ENCODE measurements at places on chromosomes 3 and 15.
A peak's percentile ranks its signal among the peaks of the same experiment; 100 is the strongest.

DNA sequence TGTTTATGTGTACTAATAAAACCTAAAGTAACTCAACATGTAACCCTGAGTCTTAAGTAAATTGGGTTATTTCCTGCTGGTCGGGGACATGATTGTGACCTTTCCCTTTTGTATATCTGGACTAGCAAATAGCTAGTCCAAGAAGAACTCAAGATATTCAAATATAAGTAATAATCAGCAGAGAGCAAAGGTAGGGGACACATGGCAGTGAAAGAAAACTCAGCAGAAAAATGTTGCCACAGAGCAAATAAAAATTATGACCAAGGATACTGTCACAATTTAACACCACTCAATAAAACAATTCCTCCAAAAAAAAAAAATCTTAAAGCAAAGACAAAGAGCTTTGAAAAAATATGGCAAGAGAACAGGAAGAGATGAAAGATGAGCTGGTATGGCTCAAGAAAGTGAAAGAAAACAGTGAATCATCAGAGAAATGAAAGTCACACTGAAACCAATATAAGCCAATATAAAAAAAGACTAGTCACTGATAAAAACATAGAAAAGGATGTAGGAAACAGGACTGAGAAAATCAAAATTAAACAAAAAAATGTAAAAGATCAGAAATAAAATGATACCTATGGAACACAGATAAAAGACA, 43.4 kb downstream of the HLTF start:
- no peak for DNase-seq

DNA sequence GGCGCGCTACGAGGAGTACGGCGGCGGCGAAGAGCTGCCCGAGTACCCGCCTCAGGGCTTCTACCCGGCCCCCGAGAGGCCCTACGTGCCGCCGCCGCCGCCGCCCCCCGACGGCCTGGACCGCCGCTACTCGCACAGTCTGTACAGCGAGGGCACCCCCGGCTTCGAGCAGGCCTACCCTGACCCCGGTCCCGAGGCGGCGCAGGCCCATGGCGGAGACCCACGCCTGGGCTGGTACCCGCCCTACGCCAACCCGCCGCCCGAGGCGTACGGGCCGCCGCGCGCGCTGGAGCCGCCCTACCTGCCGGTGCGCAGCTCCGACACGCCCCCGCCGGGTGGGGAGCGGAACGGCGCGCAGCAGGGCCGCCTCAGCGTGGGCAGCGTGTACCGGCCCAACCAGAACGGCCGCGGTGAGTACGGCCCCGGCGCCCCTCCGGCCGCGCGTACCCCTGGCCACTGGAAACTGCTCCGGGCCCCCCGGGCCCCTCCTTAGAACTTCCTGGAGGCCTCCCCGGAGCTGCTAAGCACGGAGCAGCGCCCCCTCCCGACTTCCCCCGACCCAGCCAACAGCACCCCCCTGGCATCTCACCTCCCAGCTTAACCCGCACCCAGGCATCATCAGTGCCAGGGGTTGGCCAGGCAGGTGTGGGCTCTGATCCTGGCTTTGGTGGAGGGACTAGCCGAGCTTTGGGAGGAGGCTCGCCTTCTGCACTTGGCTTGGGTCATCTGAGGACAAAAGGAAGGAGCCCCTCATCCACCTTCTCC, 1.4 kb downstream of the LOXL1 start:
- peak; percentile 45 for DNase-seq

GRCh38 chr3:151445273-151446001, 15.4 kb downstream of the IGSF10 start:
- no peak for DNase-seq

DNA sequence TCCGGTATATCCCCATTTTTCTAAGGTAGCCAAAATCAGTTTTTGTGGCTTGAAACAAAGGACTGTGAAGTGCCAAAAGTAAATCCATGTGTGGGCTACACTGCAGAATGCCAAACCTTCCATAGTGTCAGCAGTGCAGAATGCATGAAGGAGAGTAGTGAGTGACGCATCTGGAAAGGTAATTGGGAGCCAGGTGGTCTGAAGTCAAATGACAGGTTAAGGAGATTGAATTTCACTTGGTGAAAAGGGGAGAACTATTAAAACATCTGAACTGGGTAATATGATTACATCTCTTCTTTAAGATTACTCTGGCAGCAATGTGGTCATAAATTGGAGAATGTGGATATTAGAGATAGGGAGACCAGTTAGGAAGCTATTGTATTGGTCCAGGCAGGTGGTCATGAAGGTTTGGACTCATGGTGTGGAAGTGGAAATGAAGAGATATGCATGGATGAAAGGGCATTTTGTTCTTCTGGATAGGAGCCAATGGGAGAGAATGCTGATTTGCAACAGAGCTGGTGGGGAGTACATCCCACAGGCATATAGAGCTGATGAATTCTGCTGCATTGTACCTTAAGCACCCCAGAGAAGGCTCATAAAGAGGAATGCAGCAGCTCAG, 118.2 kb downstream of the ECT2 start:
- no peak for DNase-seq

GRCh38 chr15:68784206-68784605, 36.5 kb downstream of the ANP32A start:
- no peak for DNase-seq

GRCh38 chr3:172087198-172087597, 47.8 kb downstream of the FNDC3B start:
- DNase-seq = no peak

DNA sequence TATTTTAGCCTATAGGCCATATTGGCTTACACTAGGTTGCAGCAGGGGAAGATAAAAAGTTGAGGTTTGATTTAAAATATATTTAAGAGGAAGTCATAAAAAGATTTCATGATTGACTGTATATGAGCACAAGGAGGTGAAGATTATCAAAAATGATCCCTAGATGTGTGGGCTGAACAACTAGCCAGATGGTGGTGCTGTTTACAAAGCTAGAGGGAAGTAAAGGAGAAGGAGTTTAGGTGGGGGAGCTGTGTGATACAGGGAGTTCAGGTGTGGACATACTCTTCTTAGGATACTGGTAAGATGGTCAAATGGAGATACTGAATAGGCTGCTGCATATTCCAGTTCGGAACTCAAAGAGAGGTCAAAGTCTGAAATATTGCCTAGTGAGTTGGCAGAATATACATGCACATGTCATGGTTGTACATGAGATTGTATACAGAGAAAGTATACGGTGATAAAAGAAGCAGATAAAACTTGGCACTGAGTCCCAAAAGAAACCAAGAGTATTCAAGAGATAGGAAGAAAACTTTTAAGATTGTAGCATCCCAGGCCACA, 727.8 kb downstream of the NLGN1 start:
- no peak for DNase-seq

DNA sequence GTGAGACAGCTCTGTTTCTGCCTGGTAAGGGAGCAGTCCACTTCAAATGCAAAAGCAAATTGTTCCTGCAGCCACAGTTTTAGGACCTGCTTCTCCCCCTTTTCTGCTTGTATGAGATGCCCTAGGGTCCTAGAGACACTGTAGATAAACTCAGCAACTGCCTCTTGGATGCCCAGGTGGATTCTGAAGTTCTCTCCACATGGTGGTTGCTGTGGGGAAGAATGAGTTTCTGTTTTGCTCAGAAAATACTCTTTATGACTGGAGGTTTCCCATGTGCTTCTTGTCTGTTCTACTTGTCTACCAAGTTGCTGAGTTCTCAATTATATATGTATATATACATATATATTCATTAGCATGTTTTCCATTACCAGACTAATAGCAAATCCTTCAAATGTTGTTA, 5.6 kb upstream of the ZNF80 start:
- DNase-seq = no peak

DNA sequence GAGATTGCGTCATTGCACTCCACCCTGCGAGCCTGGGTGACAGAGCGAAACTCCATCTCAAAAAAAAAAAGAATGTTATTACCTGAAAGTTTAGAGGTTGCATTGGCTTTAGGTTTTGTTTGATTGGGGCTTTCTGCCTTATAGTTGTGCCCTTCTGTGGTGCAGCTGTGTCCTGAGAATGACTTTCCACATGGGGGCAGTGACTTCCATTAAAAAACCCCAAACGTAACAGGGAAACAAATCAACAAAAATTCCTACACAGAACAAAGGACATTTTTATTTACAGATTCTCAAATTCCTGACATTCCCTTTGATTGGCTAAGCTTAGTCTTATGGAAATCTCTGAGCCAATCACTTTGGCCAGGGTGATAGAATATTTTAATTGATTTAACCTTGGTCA, 154.1 kb upstream of the GPR149 start:
- DNase-seq = no peak

GRCh38 chr15:55247311-55247710, 42.3 kb downstream of the RAB27A start:
- no peak for DNase-seq

- no peak for DNase-seq
These were observed 7.0 kb downstream of the WWTR1 start for GRCh38 chr3:149650828-149651227.

DNA sequence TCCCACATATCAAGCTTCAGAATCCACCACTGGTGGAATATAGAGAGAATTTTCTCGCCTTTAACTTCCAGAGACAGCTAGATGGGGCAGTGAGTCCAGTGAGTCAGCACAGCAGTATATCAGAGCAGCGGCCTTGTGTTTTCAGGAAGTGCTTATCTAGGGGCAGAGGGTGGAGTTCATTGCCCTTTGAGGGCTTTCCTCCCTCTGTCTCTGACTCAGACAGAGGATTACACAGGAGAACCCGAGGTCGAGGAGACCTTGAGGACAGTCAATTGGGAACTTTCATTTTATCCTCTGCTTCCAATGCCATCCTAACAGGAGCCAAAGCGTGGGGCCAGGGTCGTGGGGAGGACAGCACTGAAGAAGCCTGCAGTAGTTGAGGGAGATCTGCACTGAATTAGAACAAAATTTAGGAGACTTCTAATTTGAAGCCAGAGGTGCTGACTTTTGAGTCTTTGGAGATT, 109.6 kb upstream of the UMPS start:
- no peak for DNase-seq

GRCh38 chr3:142180761-142181362, 31.5 kb upstream of the TFDP2 start:
- no peak for DNase-seq

DNA sequence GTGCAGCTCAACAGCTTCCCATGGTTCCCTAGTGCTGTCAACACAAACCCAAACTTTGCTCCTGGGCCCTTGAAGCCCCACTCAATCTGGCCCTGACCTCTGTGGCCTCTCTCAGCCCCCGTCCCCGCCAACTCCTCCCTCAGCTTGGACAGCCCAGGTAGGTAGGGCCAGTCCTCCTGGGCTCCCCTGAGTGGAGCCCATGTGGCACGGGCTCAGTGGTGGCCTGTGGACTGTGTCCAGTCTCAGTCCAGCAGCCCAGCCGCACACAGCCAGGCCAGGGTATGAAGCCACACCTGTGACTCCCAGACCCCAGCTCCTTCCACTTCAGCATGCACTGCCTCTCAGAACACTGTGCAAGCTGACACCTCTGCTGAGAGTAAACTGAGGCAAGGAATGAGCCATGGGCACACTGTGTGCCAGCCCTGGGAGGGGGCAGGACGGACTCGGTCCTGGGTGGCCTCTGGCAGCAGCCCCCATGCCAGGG, 11.5 kb downstream of the PLXND1 start:
- no peak for DNase-seq

DNA sequence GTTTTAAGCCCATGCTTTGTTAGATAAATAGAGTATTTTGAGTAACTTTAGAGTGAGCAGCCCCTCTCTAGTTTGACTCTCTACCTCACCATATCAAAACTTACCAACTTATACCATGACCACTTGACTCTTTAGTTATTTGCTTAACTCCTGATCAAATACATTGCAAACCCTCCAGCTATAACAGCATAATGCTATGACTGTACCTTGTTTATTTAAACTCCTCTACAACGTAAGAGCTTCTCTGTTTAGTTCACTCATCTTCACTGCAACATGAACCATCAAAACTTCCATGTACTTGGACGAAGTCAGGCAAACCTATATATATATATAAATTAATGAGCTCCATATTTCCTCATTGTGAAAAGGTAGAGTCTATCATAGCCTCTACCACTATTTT, 218.2 kb downstream of the DPH6 start:
- DNase-seq = no peak

DNA sequence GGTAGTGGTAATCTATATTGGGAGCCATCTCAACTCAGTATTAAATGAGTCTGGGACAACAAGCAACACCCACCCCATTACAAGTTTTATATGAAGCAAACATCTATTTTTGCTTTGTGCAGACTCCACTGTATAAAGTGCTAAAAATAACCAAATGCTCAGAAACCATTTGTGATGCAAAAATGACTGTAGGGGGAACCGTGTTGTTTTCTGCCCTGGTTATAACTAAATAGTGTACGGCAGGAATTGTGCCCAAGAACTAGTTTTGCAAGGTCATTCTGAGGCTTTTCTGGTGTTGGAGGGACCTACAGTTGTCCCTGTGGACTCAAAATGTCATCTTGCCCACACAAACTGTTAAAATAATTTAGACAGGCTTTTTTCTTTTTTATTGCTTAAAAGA, 88.3 kb downstream of the ITPR1 start:
- DNase-seq = no peak

DNA sequence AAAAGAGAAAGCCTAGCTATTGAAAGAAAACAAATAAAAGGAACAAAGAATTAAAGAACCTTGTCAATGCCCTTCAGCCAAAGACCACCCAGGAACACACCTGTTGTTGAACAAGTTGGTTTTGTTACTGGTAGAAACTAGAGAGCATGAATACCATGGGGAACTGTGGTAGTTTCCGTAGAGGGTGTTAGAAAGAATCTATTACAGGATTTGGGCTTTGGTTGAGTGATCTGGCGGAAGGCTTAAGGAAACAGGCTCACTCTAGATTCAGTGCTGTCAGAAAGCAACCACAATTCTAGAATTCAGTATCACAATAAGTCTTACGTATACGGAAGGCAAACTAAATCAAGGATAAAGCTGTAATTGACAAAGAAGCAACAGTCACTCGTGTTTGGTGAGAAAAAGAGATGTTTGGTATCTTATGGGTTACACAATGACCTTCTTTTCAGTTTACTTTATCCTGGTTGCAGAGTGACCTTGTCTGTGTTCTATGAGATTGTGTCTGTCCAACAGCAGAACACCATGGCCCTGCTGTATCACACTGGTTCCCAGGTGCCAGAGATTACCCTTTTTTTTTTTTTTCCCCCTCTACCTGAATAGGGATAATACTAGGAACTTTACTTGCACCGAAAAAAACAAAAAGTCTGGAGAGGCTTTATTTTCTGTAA, 265.9 kb downstream of the SHQ1 start:
- DNase-seq = no peak

DNA sequence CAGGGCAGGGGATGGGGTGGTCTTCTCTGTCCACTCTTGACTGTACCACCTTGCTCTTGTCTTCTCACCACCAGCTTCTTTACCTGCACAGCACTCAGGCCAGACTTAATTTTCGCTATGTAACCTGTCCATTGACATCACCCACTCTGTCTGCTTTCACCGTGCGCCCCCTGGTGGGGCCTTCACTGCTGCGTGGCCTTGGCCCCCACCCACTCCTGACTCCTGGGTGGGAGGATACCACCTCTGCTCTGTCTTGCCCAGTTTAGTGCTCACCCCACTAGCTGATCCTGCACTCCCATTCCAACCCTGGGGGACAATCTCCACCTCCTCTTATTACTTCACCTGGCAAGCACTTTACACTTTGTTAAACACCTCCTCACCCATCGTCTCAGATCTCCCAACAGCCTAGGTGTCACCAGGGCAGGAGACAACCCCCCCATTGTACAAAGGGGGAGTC, 17.7 kb downstream of the PTH1R start:
- DNase-seq = peak; percentile 58
